ENCODE measurements at places on chromosomes 16 and 17.

DNA sequence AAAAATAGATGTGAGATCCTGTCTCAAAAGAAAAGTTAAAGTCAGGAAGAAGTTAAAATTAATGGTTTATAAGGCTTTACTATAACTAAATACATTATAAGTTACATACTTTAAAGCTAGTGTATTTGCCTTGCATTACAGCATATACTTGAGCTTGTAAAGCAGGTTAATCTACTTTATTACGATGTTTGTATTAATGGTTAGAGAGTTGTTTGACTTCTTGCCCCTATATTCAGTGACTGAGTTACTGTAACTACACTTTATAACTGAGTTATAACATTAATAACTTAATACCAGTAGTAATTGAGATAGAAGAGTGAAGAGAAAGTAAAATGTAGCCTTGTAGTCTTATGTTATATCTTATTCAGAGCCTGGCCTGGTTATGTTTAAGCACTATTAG lies 22.9 kb downstream of the CLTC start:
- H3K36me3 ChIP-seq: peaks cover 56% of the 10 kb centered on the region
- no peak overlapping the region for H3K4me3 ChIP-seq
- peaks cover 3% of the 10 kb centered on the region for H3K4me1 ChIP-seq

GRCh38 chr17:58039975-58040374 lies 32.9 kb upstream of the SRSF1 start:
- H3K36me3 ChIP-seq: no peaks in the 10 kb centered on the region
- H3K4me1 ChIP-seq: no peaks in the 10 kb centered on the region
- DNase-seq: no peak
- peaks cover 34% of the 10 kb centered on the region for H3K27me3 ChIP-seq
- H3K4me3 ChIP-seq: no peak overlapping the region

GRCh38 chr16:87254296-87254695 lies 62.9 kb downstream of the C16orf95 start:
- no peak overlapping the region for H3K4me3 ChIP-seq
- H3K36me3 ChIP-seq: no peaks in the 10 kb centered on the region
- DNase-seq: no peak

GRCh38 chr16:73304008-73304774 lies 256.3 kb upstream of the ZFHX3 start:
- H3K27me3 ChIP-seq: peaks cover 7% of the 10 kb centered on the region
- H3K27ac ChIP-seq: no peak overlapping the region
- no peak for DNase-seq
- H3K4me3 ChIP-seq: no peak overlapping the region
- H3K4me1 ChIP-seq: no peaks in the 10 kb centered on the region

- no peak overlapping the region for H3K27ac ChIP-seq
- H3K4me3 ChIP-seq: no peak overlapping the region
- H3K4me1 ChIP-seq: no peaks in the 10 kb centered on the region
- peaks cover 47% of the 10 kb centered on the region for H3K27me3 ChIP-seq
- DNase-seq: no peak
Measured at GRCh38 chr17:57714665-57715180, 30.4 kb downstream of the CCDC182 start.

DNA sequence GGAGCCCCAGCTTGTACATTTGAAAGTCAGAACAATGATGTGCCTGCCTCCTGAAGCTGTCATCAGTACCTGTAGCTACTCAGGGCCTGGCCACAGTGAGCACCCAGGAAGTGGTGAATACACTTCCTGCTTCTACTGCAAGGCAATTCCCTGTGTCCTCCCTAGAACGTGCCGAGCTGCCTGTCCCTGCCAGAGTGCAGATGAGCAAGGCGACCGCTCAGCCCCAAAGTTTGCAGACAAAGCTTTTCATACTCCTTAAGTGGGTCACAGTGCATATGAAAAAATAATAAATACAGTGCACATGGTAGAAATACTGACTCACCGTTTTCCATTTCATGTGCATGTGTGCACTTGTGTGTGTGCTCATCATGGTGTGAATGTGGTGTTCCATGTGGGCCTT lies 77.3 kb downstream of the MPRIP start:
- H3K27me3 ChIP-seq: no peaks in the 10 kb centered on the region
- no peak overlapping the region for H3K4me3 ChIP-seq
- no peak for DNase-seq
- no peaks in the 10 kb centered on the region for H3K36me3 ChIP-seq
